ENCODE measurements at places on chromosomes 5 and 9.

GRCh38 chr9:5909976-5910375 is 19.3 kb downstream of the MLANA start:
- DNase-seq = no peak

GRCh38 chr9:20838218-20838617 is 154.2 kb downstream of the FOCAD start:
- DNase-seq = no peak

- DNase-seq = no peak
Measured at GRCh38 chr9:121529237-121529987, 29.8 kb upstream of the GGTA1 start.

- no peak for DNase-seq
Measured at GRCh38 chr5:174409070-174409469, 315.3 kb upstream of the MSX2 start.
